ENCODE measurements at places on chromosomes 7 and 10.
A peak's percentile ranks its signal among the peaks of the same experiment; 100 is the strongest.

DNA sequence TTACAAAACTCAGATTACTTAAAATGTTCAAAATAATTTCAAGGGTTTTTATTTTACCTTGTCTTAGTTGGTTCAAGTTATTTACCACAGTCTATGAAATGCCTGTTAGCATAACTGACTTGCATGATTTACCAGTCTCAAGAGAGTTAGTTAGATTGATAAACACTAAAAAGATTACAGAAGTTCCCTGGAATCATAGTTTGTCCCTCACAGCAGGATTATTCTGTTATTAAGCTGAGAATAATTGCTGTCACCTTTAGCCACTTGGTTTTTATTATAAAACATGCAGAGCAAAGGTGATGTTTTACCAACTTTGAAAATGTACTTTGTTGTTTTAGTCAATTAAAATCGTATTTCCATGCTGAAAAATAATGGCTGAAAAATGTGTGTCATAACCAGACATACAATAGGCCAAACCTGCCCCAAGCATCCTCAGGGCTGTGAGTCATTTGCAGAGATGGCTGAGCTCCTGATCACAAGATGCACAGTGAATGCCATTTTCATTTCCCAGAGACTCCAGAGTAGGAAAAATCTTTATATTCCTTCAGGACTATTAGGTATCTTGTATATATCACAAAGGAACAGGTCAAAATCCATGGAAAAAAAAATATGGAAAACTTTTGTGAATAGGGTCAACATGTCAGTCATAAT is 87.8 kb upstream of the DKK1 start:
- DNase-seq, result no peak

GRCh38 chr7:68892236-68892635 is 706.0 kb upstream of the AUTS2 start:
- DNase-seq, result no peak

GRCh38 chr7:50372923-50373322 is 68.4 kb downstream of the IKZF1 start:
- no peak for DNase-seq

DNA sequence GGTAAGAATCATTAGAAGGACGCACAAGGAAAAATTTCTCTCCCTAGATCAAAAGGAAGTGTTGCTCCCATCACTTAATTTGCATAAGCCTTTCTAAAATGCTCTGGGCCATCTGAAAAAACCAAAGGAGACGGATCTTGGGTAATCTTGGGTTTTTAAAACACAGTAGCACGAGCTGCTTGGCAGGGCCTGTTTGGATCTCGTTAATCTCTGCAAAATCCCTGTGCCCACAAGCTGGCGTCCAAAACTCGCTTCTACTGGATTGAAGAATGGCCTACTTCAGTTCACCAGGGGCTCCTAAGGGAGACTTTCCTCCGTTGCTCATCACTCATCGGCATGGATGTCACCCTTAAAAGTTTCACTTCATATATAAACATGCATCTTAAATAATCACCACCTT is 128.6 kb downstream of the RNF216 start:
- no peak for DNase-seq

GRCh38 chr10:71569775-71570588 is 149.6 kb downstream of the C10orf105 start:
- peak; percentile 72 for DNase-seq

DNA sequence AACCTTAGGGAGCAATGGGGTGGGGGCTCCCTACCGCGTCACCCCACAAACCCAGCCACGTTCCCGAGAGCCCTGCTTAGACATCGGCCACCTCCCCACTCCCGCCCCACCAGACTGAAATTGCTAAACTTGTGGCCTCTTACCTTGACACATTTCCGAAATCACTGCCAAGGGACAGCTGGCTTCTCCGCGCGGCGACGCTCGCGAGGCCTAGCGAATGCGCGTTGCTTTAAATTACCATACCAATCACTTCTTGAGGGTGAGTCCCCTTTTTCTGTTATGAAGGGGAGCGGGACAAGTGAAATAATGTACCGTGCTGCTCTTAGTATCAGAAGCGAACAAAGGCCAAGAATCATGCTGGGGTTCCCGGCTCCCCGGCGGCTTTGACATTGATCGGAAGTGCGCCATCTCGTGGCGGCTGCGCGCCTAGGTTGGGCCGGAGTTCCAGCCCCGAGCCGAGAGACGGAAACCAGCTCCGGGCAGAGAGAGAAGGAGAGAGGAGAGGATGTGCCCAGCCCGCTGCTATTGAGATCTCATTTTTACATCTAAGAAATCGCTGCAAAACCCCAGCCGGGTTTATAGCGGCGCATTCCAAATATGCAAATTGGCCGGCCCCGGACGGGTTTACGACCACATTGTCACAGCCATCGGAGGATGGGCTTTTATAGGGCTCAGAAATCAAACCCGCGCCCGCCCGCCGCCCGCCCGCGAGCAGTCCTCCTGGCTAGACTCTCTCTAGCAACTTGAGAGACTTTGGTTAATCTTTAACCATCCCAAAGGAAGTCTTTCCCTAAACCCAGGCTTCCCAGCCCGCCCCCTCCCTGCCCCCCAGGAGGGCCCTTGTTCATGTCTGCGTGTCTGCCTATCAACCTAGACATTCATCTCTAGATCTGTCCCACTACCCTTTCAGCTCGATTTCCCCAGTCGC is 5.3 kb downstream of the HOXA11 start:
- DNase-seq, result no peak
